ENCODE measurements at places on chromosomes 11 and 22. TPM values are rescaled to one million over a fixed set of nuclear protein-coding genes. Genes with fewer than 3 reads are reported as not detected.

DNA sequence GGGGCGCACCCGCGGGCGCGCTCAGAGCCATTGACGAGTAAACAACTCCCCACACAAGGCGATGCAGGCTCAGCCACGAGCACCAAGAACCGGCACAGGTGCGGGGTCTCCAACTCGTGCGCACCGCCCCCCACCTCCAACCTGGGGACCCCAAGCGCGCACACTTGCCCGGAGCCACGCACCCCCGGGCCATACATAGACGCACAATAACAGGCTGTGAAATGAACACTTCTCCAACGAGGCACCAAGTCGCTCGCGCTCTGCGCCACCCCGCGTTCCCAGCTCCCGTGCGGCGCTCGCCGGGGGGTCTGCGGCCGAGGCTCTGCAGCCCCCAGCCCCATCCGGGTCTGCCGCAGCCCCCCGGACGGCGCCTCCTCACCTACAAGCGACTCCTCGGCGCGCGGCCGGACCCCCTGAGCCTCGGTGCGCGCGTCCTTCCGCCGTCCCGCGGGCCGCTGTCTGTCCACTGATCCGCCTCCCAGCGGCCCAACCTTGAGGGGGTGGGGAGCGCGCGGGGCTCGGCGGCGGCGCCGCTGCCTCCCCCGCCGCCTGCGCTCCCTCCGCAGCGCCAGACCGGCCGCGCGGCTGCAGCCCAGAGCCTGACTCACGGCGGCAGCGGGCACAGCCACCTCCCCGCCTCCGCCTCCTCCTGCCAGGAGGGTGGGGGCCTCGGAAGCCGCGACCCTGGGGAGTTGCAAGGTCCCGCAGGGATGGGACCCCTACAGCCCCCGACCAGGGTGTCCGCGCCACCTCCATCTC is 1.6 kb downstream of the IFITM10 start:
- H3K27me3 ChIP-seq = no peaks in the 10 kb centered on the region
- H3K4me3 ChIP-seq = peak overlapping the region; percentile 28
- no peak for DNase-seq
- no peak overlapping the region for H3K27ac ChIP-seq

SLC25A17 gene
- total RNA-seq = 9.4 TPM

- H3K4me3 ChIP-seq = no peak overlapping the region
- no peak overlapping the region for H3K27ac ChIP-seq
- DNase-seq = no peak
- H3K27me3 ChIP-seq = no peaks in the 10 kb centered on the region
- no peaks in the 10 kb centered on the region for H3K36me3 ChIP-seq
Observed at GRCh38 chr11:86396396-86396795, 21.7 kb downstream of the CCDC81 start.

- H3K27ac ChIP-seq = no peak overlapping the region
- no peaks in the 10 kb centered on the region for H3K36me3 ChIP-seq
- peaks cover 19% of the 10 kb centered on the region for H3K4me1 ChIP-seq
Observed at GRCh38 chr11:116970485-116971292, 127.5 kb downstream of the SIK3 start.

APOA5 gene
- not detected for total RNA-seq

GRCh38 chr11:69644071-69644961 is 3.4 kb downstream of the CCND1 start:
- peak overlapping the region; percentile 94 for H3K27ac ChIP-seq
- peaks cover 32% of the 10 kb centered on the region for H3K36me3 ChIP-seq
- peaks cover 6% of the 10 kb centered on the region for H3K27me3 ChIP-seq
- H3K4me3 ChIP-seq = peak overlapping the region; percentile 82
- DNase-seq = no peak

Data from esophagus muscularis mucosa (tissue), 4 donors.